ENCODE measurements at places on chromosomes 16 and 17.

GRCh38 chr16:34758835-34759234 is 1299.4 kb downstream of the TP53TG3F start:
- DNase-seq, result no peak

- DNase-seq, result no peak
Observed at GRCh38 chr17:54887787-54888186, 12.9 kb upstream of the TOM1L1 start.

- DNase-seq, result peak; percentile 52
Observed at GRCh38 chr17:21210411-21211076, 3.4 kb downstream of the TMEM11 start.

DNA sequence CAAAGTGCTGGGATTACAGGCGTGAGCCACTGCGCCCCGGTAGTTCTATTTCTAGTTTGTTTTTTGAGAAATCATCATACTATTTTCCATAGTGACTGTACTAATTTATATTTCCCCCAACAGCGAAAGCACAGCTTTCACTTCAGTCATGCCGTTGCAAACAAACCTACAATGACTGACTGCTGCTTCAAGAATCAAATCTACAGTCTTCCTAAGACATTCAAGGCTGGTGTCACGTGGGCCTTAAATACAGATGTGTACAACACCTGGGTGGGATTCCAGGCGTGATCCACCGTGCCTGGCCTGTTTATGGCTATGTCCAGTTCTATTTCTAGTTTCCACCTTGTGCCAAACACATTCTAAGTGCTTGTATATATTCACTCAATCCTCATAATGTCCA is 72.0 kb downstream of the ABCC6 start:
- DNase-seq, result no peak

- peak; percentile 37 for DNase-seq
Observed at GRCh38 chr16:29876594-29877249, 13.7 kb upstream of the CDIPT start.

DNA sequence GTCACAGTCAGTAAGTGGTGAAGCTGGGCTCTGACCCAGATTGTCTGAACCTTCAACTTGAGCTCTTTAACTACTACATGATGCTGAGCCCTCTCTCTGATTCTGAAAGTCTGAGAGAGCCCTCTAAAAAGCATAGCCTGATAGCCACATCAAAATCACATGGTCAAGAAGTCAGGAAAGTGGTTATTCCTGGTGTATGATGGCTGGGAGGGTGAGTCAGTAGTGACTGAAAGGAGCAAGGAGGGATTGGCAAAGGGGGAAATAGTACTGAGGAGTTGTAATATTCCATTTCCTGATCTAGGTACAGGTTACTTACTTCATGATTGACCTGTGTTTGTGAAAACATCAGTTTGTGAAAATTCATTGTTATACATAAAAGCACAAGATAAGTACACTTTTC is 89.1 kb downstream of the SSH2 start:
- no peak for DNase-seq

- DNase-seq, result no peak
Observed at GRCh38 chr17:225551-225950, 44.1 kb upstream of the DOC2B start.

DNA sequence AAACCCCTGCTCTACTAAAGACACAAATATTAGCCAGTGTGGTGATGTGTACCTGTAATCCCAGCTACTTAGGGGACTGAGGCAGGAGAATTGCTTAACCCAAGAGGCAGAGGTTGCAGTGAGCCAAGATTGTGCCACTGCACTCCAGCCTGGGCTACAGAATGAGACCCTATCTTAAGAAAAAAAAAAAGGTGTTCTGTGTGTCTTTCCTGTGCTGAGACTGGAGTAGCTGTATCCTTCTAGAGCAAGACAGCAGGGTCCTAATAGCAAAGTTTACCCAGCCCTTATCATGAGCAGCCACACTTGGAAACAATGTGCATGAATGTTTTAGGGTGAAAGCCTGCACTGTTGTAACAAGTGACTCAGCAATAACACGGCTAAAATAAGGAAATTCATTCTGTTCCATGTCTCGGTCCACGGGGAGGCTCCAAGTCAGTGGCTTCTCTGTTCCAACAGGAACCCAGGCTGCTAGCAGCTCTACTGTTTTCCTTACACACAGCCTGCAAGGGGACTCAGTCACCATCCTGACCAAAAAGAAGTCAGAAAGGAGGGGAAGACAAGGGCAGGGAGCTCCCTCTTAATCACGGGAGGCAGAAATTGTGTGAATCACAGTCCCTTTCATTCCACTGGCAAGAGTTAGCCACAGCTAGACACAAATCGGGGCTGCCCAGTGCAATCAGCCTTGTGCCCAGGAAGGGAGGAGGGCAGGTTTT is 7.1 kb upstream of the SLC5A11 start:
- DNase-seq, result peak; percentile 90

- DNase-seq, result no peak
Observed at GRCh38 chr16:132120-132519, 6.4 kb downstream of the NPRL3 start.

DNA sequence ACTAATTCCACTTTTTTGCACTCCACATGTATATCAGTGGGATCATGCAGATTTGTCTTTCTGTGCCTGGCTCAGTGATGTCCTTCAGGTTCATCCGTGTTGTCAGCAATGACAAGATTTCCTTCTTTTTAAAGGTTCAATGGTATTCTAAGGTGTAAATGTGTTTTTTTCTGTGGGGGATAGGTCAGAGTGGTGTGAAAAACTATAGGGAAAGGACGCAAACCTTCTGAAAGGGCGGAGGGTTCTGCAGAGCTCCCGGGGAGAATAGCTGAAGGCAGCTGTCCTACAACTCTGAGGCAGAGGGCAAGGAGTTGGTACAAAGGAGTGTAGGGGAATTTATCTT is 21.9 kb upstream of the CSNK1D start:
- DNase-seq, result no peak

- peak; percentile 81 for DNase-seq
Observed at GRCh38 chr17:77772461-77772897, 186.0 kb upstream of the TNRC6C start.

GRCh38 chr17:49021095-49021767 is 24.0 kb downstream of the IGF2BP1 start:
- DNase-seq, result peak; percentile 32

DNA sequence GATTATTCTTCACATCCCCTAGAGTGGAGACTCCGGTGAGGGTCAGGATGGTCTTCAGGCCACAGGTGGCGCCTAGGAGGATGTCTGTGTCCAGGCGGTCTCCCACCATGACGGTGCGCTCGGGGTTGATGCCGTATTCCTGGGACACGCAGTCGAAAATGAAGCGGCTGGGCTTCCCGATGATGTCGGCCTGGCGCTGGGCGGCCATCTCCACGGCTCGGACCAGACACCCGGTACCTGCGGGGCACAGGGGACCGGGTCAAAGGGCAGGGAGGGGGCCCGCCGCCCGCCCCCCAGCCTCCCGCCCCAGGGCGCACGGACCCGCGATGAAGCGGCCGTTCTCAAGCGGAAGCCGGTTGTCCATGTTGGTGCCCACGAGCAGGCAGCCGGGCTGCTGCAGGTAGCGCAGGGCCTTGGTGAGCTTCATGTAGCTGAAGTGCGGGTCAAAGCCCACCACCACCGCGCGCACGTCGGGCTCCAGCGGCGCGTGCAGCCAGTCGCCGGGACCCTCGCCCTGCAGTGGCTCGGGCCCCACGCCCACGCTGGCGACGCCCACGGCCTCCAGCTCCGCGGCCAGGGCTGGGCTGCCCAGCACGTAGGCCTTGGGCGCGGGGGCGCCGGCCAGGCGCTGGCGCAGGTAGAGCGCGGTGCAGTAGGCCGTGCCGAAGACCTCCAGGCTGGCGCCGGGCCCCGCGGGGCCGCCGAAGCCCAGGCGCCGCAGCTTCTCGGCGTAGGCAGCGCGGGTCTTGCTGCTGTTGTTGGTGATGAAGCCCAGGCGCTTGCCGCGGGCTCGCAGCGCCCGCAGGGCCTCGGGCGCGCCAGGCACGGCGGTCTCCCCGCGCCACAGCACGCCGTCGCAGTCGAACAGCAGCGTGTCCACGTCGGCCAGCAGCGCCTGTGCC is 572 bp downstream of the PGP start:
- DNase-seq, result no peak

DNA sequence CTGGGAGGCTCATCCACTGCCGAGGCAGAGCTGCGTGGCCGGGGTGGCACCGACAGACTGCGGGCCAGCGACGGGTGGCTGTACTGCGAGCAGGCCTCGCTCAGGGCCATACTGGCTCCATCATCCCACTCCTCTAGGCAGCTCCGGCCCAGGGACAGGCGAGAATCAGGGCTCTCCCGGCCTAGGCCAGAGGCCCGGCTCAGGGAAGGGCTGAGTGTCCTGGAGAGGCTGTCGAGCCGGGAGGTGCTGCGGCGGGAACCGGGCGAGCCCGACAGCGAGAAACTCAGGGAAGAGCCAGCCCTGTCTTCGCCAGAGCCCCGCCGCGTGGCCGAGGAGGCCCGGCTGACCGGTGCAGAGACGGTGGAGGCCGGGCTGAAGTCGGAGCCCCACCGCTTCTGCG is 37.4 kb downstream of the PIPOX start:
- DNase-seq, result no peak

GRCh38 chr16:27258241-27258734 is 10.3 kb downstream of the NSMCE1 start:
- DNase-seq, result no peak

DNA sequence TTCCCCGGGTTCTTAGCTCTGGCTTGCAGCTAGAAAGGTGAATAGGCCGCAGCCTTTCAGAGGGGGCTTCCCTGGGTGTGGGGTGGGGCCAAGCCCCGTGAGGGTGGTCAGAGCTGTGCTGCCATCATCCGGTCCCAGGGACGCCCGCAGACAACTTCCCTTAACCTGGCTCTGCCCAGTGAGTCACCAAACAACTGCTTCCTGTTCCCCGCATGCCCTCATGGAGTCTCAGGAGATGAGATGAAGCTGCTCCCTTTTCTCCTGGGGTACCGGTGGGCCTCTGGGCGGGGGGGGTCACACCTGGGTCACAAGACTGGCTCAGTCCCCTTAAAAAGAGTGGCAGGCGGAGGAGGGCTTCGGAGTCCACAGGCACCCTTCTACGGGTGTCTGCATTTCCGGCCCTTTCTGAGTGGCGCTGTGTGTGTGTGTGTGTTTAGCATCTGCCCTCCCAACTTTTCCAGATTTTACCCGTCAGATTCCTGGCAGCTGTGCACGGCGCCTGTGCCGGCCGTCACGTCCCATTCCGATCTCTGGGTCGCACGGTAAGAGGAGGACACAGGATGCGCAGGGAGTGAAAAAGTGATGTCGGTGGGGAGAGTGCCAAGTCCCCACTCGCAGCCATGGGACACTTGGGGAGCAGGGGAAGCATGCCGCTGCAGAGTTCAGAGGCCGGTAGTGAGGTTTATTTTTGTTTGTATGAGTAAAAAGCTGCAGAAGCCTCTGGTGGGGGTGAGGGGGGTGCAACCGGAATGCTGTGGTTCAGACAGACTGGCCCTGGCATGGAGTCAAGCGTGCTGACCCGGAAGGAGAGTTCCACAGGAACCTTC is 16.8 kb downstream of the HIC1 start:
- no peak for DNase-seq

Data from hematopoietic multipotent progenitor cell treated with erythropoietin and hydrocortisone succinate and interleukin-3 and kit ligand, for 6 days (in vitro differentiated cells).